ENCODE measurements at places on chromosomes 6 and 20.

- peak; percentile 52 for DNase-seq
Measured at GRCh38 chr6:87066449-87067333, 28.2 kb downstream of the CGA start.

- peak; percentile 21 for DNase-seq
Measured at GRCh38 chr6:125792680-125793079, 1.9 kb downstream of the NCOA7 start.

GRCh38 chr6:139343052-139343750 lies 31.2 kb downstream of the CITED2 start:
- DNase-seq = no peak

GRCh38 chr6:44829836-44830235 lies 442.3 kb downstream of the CDC5L start:
- DNase-seq = peak; percentile 36

DNA sequence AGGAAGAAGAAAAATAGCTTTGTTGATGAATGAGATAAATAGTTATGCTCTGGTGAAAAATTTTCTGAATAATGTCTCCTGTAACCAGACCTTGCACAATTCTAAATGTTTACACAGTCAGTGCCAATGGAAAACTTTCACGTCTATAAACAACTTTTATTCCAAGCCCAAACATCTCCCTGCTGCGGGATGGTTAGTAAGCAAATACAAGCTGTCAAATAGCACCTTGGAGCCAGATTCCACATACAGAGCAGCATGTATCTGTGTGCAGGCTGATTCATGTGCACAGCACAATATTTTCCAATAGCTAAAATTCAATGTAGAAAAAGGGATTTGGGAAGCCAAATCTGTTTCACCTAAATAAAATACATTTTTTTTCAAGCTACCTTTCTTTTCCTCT lies 813.3 kb downstream of the HACE1 start:
- no peak for DNase-seq

DNA sequence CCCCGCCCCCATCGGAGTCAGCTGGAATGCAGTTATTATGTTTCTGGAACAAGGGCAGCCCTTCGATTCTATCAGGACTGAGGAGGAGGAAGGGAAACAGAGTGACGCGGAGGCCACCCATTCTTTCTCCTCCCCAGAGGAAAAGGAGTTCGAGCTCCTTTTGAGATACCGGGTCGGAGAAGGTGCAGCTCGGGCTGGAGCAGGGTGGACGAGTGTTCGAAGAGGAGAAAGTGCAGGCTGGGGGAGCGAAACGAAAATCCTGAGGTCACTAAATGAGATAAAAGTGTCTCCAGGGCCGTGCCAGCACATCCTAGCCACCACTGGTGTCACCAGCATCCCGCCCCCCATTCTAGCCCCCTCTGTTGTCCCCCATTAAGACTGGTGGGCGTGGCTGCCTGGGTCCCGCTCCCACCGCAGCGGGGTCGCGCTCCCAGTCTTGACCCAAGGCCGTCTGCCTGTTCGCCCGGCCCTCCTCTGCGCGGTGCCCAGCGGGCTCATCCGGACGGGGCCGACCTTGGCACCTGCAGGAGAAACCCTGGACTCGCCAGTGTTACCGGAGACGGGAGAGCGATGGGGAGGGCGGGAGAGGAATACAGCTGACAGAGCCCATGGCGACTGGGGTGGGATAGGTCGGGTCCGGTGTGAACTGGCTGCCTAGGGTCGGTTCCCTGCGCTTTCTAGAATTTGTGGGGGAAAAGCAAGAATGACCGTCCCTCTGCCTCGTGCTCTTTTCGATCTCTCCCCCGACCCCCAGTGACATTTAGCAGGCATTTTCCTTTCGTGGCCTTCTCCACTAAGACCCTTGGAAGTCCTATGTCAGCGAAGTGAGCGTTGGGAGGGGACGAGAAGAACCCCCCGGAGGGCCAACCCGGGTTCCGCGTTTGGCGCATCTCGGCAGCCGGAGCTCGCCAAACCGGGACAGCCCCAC lies 16.2 kb downstream of the FOXA2 start:
- no peak for DNase-seq

DNA sequence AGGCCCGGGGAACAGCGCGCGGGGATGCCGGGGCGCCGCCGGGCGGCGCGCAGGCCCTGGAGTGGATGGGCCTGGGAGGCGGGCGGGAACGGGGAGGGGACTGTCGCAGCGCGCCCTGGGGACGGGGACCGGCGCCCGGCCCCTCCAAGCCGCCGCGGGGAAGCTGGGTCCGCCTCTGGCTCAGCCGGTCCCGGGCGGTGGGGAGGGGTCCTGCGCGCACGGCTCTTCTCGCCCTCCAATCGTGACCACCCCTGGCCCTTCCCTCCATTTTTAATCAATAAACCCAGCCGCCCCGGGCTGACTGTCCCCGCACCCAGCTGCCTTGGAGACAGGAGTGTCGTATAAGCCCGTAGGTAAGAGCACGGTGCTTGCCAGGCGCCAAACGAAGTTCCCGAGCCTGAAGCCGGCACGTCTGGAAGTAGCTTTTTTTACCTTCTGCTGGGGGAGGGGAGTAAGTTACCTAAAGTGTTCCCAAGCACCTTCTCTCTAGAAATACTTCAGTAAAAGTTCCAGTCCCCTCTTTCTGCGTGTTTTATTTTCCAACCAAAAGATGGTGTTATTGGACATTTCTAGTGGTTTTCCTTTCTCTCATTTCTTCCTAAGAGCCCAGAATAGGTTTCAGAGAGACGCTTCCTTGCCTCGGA lies 780 bp upstream of the TAF4 start:
- DNase-seq = peak; percentile 29

GRCh38 chr6:137494281-137494987 lies at the start of gene OLIG3:
OLIG3 (minus strand) TSS chr6:137494394; CDS start chr6:137494170, 224 bp downstream.
- DNase-seq = no peak

- DNase-seq = no peak
Measured at GRCh38 chr20:1087311-1087905, 31.0 kb upstream of the PSMF1 start.

DNA sequence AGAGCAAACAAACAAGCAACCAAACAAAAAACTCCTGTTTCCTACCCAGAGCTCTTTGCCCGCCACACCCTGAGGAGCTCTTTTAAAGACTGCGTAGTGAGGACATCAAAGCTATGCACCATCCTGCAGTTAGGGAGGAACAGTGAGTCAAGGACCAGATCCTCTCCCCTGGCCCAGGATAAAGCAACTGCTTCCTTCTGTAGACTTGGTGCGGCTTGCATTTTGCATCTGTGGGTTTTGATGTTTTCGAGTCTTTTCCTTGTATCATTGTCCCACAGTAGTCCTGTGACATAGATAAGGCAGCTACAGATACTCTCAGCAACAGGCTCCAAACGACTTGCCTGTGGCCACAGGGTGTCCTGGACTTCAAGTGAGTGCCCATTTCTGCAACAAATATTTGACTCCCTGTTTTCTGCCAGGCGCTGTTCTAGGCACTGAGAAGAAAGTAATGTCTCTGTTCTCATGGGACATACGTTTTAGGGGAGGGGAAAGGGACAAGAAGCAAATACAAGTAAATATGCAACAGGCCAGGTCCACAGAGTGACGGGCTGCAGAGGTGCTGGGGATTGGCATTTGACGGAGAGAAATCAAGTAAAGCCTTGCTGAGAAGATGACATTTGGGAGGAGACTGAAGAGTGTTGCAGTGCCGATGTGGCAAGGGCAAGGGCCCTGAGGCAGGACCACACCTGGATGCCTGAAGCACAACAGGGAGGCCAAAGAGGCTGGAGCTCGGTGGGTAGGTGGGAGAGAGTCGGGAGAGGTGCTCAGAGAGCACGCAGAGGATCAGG lies 35.9 kb upstream of the MAP3K4 start:
- no peak for DNase-seq

DNA sequence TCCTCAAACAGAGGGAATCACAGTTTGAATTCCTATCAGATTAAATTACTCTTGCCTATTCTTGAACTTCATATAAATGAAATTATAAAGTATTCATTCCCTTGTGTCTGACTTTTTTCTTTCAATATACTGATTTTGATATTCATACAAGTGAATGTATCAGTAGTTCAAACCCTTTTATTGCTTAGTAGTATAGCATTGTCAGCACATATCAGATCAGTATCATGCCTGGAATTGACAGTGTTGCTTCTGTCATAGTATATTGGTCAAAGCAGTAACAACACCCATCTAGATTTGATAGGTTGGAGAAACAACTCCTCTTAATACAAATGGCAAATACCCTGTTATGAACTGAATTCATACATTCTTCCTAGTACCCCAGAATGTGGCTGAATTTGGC lies 89.1 kb upstream of the SLC35F1 start:
- DNase-seq = no peak

GRCh38 chr20:1462001-1462400 lies 4.6 kb downstream of the NSFL1C start:
- DNase-seq = no peak

GRCh38 chr6:108897371-108897770 lies 49.1 kb downstream of the ARMC2 start:
- no peak for DNase-seq

- DNase-seq = no peak
Measured at GRCh38 chr6:119586250-119586882, 236.8 kb upstream of the MAN1A1 start.

DNA sequence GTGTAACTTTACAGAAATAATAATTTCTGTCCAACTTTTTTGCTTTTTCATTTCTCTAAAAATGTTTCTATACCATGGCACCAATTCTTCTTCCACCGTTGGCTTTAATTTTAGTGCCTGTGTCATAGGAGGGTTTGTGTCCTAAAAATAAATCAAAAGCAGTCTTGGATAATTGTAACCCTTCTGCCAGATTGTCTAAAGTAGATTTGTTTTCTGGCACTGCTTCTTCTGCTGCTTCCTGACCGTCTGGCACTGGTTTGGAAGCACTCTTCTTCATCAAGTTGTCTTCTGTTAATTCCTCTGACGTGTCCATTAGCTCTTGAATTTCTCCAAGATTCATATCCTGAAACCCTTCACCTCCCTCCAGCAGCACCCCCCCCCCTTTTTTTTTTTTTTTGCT lies 33.1 kb downstream of the SCAF8 start:
- no peak for DNase-seq

GRCh38 chr6:1686117-1687098 lies 76.7 kb downstream of the FOXC1 start:
- DNase-seq = peak; percentile 74

DNA sequence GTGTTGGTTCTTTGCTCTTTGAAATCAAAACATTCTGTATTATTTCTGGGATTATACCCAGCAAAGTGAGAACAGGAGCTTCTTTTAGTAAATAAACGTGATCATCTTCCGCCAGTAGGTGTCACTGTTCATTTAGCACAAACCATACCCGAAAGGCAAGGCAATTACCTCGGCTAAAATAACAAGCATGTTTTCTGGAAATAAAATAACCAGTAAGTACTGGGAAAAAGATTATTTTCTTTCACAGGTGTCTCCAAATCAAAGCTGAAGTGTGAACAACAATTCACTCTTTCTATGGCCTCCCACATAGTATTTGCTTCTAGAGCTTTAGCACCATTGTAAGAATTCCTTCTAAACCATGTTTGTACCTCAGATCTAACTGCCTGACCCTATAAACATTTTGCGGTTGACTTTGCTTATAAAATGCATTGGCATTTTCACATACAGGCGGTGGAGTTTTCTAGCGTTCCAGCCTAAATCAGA lies 144.6 kb upstream of the AGPAT4 start:
- peak; percentile 75 for DNase-seq

DNA sequence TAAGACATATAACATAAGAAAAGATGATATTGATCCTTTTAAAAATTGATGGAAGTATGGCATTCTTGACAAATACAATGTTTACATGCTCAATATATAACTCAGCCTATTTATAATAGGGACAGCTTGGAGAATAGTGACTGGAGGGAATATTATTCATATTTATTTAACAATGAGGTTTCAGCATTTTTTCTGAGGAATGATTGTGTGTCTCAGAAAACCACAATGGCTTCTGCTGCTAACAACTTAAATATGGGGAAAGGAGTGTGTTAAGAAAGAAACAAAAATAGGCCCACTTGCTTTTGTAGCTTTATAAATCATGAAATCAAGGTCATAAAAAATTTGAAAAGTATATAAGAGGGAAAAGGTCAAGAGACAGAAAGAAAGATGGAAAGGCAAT lies 163.2 kb upstream of the TBX18 start:
- no peak for DNase-seq

- DNase-seq = peak; percentile 26
Measured at GRCh38 chr20:3000852-3001523, 42.4 kb upstream of the GNRH2 start.

GRCh38 chr20:52779125-52779524 lies 193.0 kb upstream of the TSHZ2 start:
- DNase-seq = no peak

DNA sequence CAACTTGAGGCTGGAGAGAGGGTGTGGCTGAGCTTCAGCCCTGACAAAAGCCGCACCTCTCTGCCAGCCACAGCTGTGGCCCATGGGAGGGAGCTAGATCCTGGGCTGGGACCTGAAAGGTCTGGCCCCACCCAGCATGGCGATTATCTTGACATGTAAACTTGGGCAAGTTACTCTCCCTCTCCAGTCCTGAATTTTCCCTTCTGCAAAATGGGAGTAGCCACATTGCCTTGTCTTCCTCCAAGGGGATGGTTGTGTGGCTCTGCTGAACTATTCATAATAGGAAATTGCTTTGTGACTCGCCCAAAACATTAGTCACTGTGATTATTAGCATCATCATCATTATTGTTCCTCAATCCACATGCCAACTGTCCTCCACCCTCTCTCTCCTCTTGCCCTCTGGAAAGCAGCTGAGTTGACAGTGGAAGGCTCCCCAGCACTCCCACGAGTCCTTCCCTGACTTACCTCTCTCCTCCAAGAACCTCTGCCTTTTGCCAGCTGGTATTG lies 23.0 kb upstream of the RBPJL start:
- DNase-seq = no peak

DNA sequence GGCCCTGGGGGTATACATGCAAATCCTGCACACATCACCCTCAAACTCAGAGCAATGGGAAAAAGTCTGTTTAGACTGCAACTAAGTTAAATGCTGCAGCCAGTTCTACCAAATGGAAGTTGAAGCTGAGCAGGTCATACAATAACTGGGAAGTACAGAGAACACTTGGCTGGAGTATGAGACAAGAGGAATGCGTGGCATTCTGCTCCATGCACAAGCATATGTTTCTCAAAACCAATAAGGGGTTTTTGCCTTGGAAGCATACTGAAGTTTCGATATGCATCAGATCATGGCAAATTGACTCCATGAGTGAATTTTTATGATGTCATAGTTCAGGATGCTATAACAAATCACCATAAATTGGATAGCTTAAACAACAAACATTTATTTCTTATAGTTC lies 193.8 kb downstream of the COL12A1 start:
- DNase-seq = peak; percentile 77

- DNase-seq = no peak
Measured at GRCh38 chr6:127608554-127609270, 31.7 kb downstream of the C6orf58 start.

DNA sequence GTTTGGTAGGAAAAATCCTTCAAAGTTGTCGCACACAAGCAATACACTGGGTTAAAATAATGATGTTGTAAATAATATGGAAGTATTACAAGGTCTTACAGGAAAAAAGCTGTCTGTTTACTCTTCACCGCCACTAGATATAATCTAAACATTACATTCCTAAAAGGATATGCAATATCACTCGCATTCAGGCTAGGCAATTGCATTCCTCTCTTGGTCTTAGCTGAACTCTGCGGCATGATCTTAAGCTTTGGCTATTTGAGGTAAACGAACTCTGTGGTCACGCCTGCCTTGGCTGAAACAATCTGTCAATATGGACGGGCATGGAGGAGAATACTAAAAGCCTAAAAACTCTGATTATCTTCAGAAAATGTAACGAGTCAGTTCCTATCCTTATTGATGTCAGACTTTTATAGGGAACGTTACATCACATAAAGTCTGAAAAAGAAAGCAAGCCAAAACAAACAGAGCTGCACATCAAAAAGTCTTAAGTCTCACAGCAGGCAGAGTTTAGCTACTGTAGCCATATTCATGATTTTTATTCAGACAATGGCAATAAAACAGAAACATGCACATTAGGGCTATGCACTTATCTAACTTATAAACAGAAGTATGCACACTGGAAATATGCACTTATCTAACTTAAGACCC lies 30.8 kb upstream of the FILIP1 start:
- peak; percentile 13 for DNase-seq
